Activated CD4-positive, alpha-beta T cell treated with anti-CD3 and anti-CD28 coated beads, Interleukin-2, amount 10 ng/mL, durations not matched to agents 24 days and 14 days (primary cell): ENCODE measurements at places on chromosomes 5 and 9.

- no peaks in the 10 kb centered on the region for H3K4me1 ChIP-seq
- no peaks in the 10 kb centered on the region for H3K27me3 ChIP-seq
- H3K27ac ChIP-seq, result no peak overlapping the region
Observed at GRCh38 chr5:143636931-143637528, 174.9 kb upstream of the HMHB1 start.

GRCh38 chr9:86287013-86287412 is 4.7 kb upstream of the ISCA1 start:
- H3K36me3 ChIP-seq, result peaks cover 12% of the 10 kb centered on the region
- peak; percentile 63 for DNase-seq
- peaks cover 19% of the 10 kb centered on the region for H3K4me1 ChIP-seq
- no peaks in the 10 kb centered on the region for H3K27me3 ChIP-seq
- H3K27ac ChIP-seq, result no peak overlapping the region

- DNase-seq, result no peak
- no peak overlapping the region for H3K4me3 ChIP-seq
- H3K36me3 ChIP-seq, result no peaks in the 10 kb centered on the region
- no peak overlapping the region for H3K27ac ChIP-seq
- peaks cover 4% of the 10 kb centered on the region for H3K27me3 ChIP-seq
Observed at GRCh38 chr9:5205071-5205470, 19.6 kb upstream of the INSL6 start.

GRCh38 chr9:109977521-109977920 is 197.5 kb downstream of the PALM2AKAP2 start:
- H3K36me3 ChIP-seq, result peaks cover 3% of the 10 kb centered on the region
- no peaks in the 10 kb centered on the region for H3K27me3 ChIP-seq
- peak overlapping the region; percentile 36 for H3K27ac ChIP-seq
- peaks cover 54% of the 10 kb centered on the region for H3K4me1 ChIP-seq

DNA sequence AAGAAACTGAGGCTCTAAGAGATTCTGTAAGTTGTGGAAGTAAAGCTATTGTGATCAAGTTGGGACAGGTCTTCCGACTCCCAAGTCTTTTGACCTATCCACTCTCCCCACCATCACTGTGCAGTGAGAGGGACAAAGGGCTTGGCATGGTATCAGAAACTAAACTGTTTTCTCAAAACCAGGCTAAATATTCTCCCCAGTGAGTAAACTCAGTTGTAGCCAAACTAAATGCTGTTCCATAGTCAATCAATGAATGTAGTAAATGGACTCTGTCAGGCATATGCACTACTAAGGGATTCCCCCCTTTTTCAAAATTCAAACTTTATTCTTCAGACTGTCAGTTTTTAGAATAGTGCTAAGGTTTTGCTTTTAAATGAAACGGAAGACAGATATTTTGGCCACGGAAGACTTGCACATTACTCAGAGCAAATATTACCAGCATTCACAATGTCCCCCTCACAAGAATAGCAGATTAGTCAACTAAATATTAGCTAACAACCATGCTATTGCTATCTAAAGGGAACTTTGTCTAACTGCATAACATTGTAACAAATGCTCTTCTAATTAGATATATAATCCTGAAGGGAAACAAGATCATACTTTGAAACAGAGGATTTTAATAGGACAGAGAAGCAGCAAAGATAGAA is 7.1 kb downstream of the PRKAA1 start:
- H3K4me3 ChIP-seq, result no peak overlapping the region
- no peaks in the 10 kb centered on the region for H3K27me3 ChIP-seq
- no peak for DNase-seq
- H3K27ac ChIP-seq, result no peak overlapping the region

DNA sequence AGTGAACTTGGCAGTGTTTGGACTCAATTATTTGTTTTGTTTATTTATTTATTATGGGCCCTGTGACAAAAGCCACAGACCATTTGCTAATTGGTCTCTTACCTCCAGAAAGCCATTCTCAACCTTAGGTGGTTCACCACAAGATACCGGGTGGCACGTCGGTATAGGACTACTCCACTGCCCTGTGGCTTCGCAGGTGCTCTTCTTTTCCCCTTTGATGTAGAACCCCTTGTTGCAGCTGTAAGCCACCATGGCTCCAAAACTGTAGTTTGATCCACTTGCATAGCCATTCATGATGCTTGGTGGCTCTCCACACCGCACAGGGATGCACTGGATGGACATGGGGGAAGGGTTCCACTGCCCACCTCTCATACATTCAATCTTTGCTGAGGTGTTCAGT is 73.3 kb upstream of the TXNDC8 start:
- H3K4me3 ChIP-seq, result no peak overlapping the region
- H3K27me3 ChIP-seq, result no peaks in the 10 kb centered on the region
- H3K4me1 ChIP-seq, result no peaks in the 10 kb centered on the region
- DNase-seq, result no peak

DNA sequence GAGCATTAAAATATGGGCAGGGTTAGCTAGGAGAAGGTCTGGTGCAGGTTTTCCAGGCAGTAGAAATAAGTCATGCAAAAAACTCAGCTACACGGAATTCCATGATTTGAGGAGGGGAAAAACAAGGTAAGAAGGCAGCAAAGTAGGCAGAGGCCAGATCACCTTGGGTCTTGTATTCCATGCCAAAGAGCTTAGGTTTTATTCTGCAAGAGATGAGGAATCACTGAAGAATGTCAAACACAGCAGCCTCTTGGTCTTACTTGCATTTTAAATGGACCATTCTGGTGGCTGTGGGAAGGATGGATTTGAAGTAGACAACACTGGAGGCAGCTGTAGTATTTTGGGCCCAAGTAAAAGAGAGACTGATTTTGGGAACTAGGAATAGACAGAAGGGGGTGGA is 8.6 kb downstream of the TRPM3 start:
- H3K36me3 ChIP-seq, result no peaks in the 10 kb centered on the region
- no peaks in the 10 kb centered on the region for H3K4me1 ChIP-seq
- no peak overlapping the region for H3K27ac ChIP-seq
- no peak overlapping the region for H3K4me3 ChIP-seq
- DNase-seq, result no peak

DNA sequence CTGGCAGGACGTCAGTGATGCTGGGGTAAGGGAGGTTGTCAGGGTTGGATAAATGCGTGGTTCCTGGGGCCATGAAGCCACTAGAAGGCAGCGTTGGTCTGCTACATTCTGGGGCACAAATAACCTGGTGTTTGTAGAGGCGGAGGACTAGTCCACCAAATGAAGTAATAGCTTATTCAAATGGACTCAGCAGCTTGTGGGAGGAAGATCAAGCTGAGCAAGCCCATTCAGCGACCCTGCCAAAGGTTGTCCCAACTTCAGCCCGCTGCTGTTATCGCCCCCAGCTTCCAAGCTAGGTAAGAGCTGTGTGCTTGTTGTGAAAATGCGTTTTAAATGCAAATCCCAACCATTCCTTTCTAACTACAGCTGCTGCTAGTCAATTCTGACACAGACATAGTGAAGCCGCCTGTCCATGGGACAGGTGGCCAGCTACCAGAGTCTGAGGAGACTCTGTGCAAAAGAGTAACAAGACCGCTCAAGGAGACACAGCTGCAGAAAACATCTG is 7.6 kb upstream of the FAM240B start:
- no peak overlapping the region for H3K27ac ChIP-seq
- H3K27me3 ChIP-seq, result no peaks in the 10 kb centered on the region
- no peaks in the 10 kb centered on the region for H3K4me1 ChIP-seq
- no peak overlapping the region for H3K4me3 ChIP-seq

- H3K27ac ChIP-seq, result no peak overlapping the region
- H3K4me3 ChIP-seq, result no peak overlapping the region
- H3K36me3 ChIP-seq, result no peaks in the 10 kb centered on the region
Observed at GRCh38 chr5:92309336-92309991, 926.3 kb upstream of the ARRDC3 start.

DNA sequence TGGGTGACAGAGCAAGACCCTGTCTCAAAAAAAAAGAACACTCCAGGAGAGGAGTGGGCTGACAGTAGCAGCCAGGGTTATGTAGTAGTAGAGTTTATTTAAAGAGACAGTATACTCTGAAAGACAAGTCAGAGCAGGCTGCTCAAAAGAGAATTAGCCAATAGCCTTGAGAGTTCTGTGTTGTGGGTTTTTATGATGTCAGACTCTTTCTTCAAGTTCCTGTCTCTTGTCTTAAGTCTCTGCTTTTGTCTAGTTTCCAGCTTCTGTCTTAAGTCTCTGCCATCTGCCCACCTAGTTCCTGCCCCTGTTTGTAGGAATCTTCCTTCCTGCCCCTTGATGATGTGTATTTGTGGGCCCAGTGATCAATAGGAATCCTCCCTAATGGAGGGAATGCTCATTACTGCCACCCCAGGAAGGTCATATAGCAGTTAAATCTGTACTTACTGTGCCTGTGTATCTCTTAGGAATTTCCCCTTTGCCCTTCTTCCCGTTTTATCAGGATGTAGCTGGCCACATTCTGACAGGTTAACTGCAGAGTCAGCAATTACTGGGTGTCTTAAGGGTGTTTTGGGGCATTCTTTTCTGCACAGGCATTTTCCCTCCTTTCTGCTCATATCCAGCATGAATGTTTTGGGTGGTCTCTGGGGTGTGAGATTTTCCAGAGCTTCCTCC is 580.5 kb upstream of the SGCD start:
- no peak overlapping the region for H3K4me3 ChIP-seq
- no peaks in the 10 kb centered on the region for H3K36me3 ChIP-seq
- H3K27me3 ChIP-seq, result no peaks in the 10 kb centered on the region
- no peak overlapping the region for H3K27ac ChIP-seq

GRCh38 chr5:177336603-177337494 is 14.6 kb downstream of the LMAN2 start:
- peaks cover 9% of the 10 kb centered on the region for H3K4me1 ChIP-seq
- H3K27me3 ChIP-seq, result no peaks in the 10 kb centered on the region
- no peak overlapping the region for H3K4me3 ChIP-seq
- DNase-seq, result no peak

DNA sequence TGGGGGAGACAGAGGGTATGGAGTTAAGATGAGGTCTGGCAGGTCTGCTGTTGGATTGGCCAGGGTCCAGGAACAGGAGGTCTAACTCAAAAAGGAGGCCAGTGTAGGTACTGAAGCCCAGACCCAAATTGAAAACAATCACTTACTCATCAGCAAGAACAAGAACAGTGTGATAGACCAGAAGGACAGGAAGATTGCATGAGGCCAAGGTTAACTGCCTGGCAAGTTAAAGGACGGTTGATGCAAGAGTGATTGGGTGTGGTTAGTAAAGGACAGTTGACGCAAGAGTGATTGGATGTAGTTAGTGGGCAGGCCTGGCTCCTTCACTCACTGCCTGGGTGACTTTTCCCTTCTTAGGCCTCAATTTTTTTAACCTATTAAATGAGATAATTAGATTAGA is 132.6 kb downstream of the PDZD2 start:
- H3K27ac ChIP-seq, result no peak overlapping the region
- H3K4me1 ChIP-seq, result no peaks in the 10 kb centered on the region
- H3K36me3 ChIP-seq, result no peaks in the 10 kb centered on the region
- H3K27me3 ChIP-seq, result no peaks in the 10 kb centered on the region

GRCh38 chr5:87899721-87900131 is 368.9 kb downstream of the TMEM161B start:
- H3K36me3 ChIP-seq, result no peaks in the 10 kb centered on the region
- H3K27ac ChIP-seq, result no peak overlapping the region
- no peak overlapping the region for H3K4me3 ChIP-seq
- no peaks in the 10 kb centered on the region for H3K27me3 ChIP-seq

DNA sequence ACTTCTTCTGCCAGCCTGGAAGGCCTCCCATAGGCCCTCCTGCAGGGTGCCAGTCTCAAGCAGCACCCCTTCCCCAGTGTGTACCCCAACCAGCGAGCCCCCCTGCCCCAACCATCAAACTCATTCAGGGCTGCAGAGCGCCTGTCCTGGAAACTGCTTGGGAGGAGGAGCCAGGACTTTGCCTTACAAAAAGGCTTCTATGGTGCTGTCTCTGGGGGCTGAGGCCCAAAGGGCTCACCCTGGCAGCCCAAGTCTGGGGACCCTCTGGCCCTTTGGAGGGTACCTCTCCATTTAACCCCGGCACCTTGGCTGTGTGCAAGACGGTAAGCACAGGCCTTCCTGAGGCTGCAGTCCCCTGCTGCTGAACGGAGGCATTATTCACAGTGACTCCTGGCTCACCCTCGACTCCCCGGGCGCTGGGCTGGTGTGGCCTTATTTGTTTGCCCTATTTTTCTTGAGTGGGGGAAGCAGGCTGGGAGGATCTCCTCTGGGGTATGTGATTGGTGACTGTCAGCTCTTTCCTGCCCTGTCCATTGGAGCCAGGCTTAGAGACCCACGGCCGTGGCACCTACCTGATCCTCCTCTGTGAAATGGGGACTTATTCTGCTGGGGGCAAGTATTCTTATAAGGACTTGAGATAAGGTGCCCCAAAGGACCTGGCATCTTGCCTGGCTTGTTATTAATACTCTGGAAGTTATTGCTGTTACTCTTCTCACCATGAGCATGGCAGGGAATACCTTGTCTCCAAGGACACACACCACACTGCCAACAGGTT is 5.8 kb downstream of the LMX1B start:
- peaks cover 2% of the 10 kb centered on the region for H3K4me1 ChIP-seq
- H3K27me3 ChIP-seq, result peaks cover 85% of the 10 kb centered on the region
- no peak overlapping the region for H3K4me3 ChIP-seq
- no peak for DNase-seq

GRCh38 chr5:146458894-146459293 is 11.8 kb downstream of the TCERG1 start:
- H3K4me1 ChIP-seq, result peaks cover 25% of the 10 kb centered on the region
- no peaks in the 10 kb centered on the region for H3K27me3 ChIP-seq
- peak; percentile 42 for DNase-seq
- no peak overlapping the region for H3K4me3 ChIP-seq

DNA sequence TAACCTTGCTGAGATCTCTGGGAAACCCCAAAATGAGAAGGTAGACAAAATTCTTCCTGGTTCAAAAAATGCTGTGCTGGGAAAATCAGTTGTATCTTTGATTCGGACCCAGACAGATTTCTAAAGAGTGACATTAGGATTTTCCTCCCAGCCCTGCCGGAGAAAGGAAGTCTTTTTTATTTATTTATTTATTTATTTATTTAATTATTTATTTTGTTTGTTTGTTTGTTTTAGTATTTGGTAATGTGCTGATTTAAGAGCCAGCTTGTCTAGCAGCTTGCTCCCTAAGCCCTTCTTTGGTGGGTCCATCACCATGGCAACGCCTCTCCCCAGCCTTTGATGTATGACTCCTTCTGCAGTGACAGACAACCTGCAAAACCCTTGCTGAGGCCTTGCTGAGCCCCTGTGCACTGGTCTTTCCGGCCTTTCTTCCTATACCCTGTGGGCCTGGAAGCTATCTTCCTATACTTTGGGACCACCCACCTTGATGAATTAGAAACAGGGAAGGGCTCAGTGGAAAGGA is 60.6 kb upstream of the AFAP1L1 start:
- no peaks in the 10 kb centered on the region for H3K4me1 ChIP-seq
- no peak overlapping the region for H3K4me3 ChIP-seq
- DNase-seq, result no peak
- H3K36me3 ChIP-seq, result no peaks in the 10 kb centered on the region
- peaks cover 2% of the 10 kb centered on the region for H3K27me3 ChIP-seq

- H3K27ac ChIP-seq, result no peak overlapping the region
- H3K36me3 ChIP-seq, result no peaks in the 10 kb centered on the region
- H3K4me1 ChIP-seq, result no peaks in the 10 kb centered on the region
Observed at GRCh38 chr9:74303945-74304344, 193.2 kb upstream of the RORB start.

GRCh38 chr9:90773617-90774016 is 28.0 kb upstream of the SYK start:
- no peak overlapping the region for H3K27ac ChIP-seq
- peaks cover 11% of the 10 kb centered on the region for H3K27me3 ChIP-seq
- DNase-seq, result peak; percentile 48
- H3K4me3 ChIP-seq, result no peak overlapping the region
